ENCODE measurements at places on chromosomes 6 and 20. TPM values are rescaled to one million over a fixed set of nuclear protein-coding genes. Genes with fewer than 3 reads are reported as not detected.

ZFP64 gene
- 7.9 TPM for total RNA-seq

DNA sequence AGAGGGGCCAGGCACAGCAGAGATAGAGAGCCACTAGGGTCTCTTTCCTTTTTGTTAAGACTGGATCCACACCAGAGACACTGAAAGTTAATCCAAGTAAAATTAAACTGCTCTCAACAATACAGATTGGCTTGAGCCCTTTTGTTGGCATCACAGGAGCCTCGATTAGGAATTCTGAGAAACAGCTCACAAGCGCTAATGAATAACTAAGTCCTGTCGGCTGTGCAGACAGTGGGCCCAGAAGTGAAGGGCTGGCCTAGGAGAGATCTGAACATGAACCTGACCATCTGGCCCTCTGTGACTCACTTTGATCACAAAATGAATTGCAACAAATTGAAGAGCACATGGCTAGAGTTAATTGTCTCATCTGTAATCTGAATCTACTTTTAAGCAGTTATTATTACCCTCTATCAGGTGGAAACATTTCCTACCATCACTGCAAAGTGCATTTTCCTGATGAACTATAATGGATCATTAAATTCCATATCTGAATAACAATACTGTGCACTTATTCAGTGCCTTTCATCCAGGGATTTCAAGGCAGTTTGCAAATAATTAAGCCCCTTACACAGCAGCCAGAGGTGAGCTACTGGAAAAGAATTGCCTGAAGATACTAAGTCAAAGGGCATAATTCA lies 3.2 kb downstream of the BACH2 start:
- H3K36me3 ChIP-seq, result no peaks in the 10 kb centered on the region
- no peak overlapping the region for H3K4me3 ChIP-seq
- no peaks in the 10 kb centered on the region for H3K27me3 ChIP-seq
- H3K27ac ChIP-seq, result no peak overlapping the region
- DNase-seq, result no peak

KHDRBS2 gene
- not detected for total RNA-seq

OR2H1 gene
- total RNA-seq, result not detected

- H3K27me3 ChIP-seq, result no peaks in the 10 kb centered on the region
- no peak for DNase-seq
- H3K4me3 ChIP-seq, result no peak overlapping the region
These were observed 144.7 kb downstream of the ALDH8A1 start for GRCh38 chr6:134805168-134805567.

ECT2L gene
- 9.9 TPM for total RNA-seq

Data from heart right ventricle (tissue), 16 donors.